Type B pancreatic cell (in vitro differentiated cells): ENCODE measurements at places on chromosomes 2 and 18. TPM values are rescaled to one million over a fixed set of nuclear protein-coding genes. Genes with fewer than 3 reads are reported as not detected.

Gene UGT1A1
- 0.21 and 0.77 TPM in 2 replicates for total RNA-seq

Gene PROC
- 8.9 and 18.7 TPM in 2 replicates for total RNA-seq

Gene CDC42EP3
- 43.7 and 65.4 TPM in 2 replicates for total RNA-seq

Gene TIGD1
- 7.2 and 10.8 TPM in 2 replicates for total RNA-seq

Gene KLHL41
- total RNA-seq = 0.38 and 4.6 TPM in 2 replicates

Gene MXD1
- total RNA-seq = 14.0 and 23.1 TPM in 2 replicates

Gene MC4R
- total RNA-seq = 1.3 TPM in 1 of 2 replicates, not detected in the other

Gene SULT1C4
- total RNA-seq = 3.5 and 27.5 TPM in 2 replicates

Gene ZRANB3
- total RNA-seq = 5.6 and 15.8 TPM in 2 replicates

DNA sequence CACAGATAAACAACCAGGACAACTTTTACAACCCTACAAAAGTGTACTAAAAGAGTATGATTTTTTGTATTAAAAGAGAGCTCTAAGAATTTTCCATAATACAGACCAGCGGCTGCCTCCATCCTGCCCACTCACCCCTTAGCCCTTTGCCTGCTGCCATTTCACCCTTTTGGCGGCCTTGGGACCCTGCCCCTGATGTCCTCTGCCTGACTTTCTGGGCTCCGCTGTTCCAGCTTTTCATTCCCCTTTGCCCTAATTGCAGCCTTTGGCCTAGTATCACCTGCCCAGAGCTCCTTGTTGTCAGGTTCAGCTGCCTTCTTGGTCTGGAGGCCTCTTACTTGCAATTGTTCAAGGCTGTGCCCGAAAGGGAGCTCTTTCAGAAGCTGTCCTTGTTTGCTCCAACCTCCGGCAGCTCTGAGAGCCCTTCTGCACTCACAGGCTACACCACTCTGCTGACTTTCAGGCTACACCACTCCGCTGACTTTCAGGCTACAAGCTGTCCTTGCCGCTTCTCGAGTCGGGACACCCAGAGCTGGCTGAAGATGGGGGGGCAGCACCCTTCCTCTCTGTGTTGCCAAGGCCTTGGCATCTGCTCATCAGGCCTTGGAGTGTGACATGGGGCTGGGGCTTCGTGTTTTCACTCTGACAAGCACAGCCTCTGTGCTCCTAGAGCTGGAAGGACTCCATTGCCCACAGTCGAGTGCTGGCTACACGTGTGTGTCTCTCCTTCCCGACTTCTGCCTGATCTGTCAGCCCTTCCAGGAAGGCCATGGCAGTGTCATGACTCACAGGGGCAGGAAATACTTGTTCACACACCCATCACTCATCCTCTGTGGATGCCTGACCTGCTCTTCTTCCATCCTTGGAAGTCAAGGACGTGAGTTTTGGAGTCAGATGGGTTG is 43.1 kb upstream of the HDAC4 start:
- H3K4me1 ChIP-seq = peaks cover 18% of the 10 kb centered on the region
- no peak overlapping the region for H3K4me3 ChIP-seq
- no peaks in the 10 kb centered on the region for H3K36me3 ChIP-seq
- no peak overlapping the region for H3K27ac ChIP-seq

GRCh38 chr18:76859474-76860339 is 37.4 kb downstream of the ZNF236 start:
- H3K36me3 ChIP-seq = peaks cover 32% of the 10 kb centered on the region
- no peak overlapping the region for H3K27ac ChIP-seq
- peaks cover 6% of the 10 kb centered on the region for H3K4me1 ChIP-seq
- no peak overlapping the region for H3K4me3 ChIP-seq
- DNase-seq = no peak
- H3K27me3 ChIP-seq = no peaks in the 10 kb centered on the region

GRCh38 chr18:61892683-61893308 is at the start of gene RNF152:
Gene RNF152 (minus strand): TSS chr18:61893007. CDS start chr18:61816463, 76,544 bp downstream.
- peak within 1 kb of the TSS; percentile 66 for H3K27ac ChIP-seq
- H3K27me3 ChIP-seq = peaks cover 4% of the 10 kb centered on the region
- DNase-seq = peak; percentile 71

DNA sequence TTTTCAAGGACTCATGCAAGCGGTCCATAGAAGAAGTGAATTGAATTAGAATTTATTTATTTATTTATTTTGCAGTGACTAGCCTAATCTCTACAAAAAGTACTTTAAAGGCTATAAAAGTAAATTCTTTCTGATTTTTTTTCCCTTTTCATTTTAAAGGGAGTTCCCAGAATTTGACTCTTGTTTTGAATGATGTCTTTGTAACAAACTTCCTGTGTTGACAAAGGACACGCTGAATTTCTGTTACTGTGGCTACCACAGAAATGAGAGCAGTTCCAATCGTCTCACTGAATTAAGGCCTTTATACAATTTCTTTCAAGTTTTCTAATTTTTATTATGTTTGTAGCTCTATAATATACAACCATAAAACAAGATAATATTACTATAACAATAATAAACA is 46.3 kb upstream of the LPIN2 start:
- H3K4me3 ChIP-seq = no peak overlapping the region
- DNase-seq = no peak
- H3K27me3 ChIP-seq = no peaks in the 10 kb centered on the region

DNA sequence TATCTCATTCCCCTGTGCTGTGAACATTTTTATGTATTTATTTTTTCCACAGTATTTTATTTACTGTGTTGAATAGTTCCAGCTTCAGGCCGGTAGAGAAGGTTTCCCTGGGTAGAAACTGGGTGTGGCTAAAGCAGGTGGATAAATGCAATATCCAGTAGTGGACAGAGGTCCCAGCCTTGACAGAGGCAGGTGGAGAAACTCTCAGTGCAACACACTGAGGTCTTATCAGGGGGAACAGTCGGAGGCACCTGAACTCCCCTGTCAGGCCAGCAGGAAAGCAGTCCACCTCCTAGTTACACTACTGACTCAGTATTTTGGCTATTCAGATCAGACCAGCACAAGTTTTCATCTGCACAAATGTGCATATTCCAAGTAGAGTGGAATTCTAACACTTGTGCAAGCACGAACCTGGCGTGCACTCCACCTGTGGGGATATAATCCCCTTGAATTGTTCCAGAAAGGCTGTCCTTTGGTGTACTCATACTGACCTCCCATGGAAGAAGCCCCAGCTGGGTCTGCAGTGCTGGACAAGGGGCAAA is 103.3 kb downstream of the GULP1 start:
- H3K36me3 ChIP-seq = peaks cover 34% of the 10 kb centered on the region
- no peak for DNase-seq
- no peak overlapping the region for H3K4me3 ChIP-seq
- no peaks in the 10 kb centered on the region for H3K27me3 ChIP-seq

DNA sequence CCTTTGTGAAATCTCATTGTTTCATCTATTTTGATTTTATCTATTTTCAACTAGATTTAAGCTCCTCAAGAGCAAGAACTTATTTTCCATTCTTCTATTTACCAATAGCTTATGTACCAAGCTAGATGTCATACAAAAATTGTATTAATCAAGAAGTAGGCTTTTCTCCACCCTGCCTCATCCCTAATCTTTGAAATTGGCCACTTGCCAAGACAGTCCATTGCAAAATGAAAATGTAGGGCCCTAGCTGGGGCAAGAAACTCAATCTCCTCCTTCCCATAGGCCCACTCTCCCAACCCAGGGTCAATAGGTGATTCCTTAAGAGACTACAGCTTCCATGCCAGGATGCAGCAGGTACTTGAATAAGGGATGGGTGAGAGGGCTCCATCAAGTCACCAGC is 39.3 kb upstream of the STPG4 start:
- no peaks in the 10 kb centered on the region for H3K36me3 ChIP-seq
- H3K4me3 ChIP-seq = peak overlapping the region; percentile 1
- no peak for DNase-seq
- H3K4me1 ChIP-seq = peaks cover 40% of the 10 kb centered on the region

GRCh38 chr2:18435426-18436037 is 124.9 kb downstream of the RDH14 start:
- peaks cover 32% of the 10 kb centered on the region for H3K27me3 ChIP-seq
- H3K36me3 ChIP-seq = no peaks in the 10 kb centered on the region
- H3K27ac ChIP-seq = no peak overlapping the region

DNA sequence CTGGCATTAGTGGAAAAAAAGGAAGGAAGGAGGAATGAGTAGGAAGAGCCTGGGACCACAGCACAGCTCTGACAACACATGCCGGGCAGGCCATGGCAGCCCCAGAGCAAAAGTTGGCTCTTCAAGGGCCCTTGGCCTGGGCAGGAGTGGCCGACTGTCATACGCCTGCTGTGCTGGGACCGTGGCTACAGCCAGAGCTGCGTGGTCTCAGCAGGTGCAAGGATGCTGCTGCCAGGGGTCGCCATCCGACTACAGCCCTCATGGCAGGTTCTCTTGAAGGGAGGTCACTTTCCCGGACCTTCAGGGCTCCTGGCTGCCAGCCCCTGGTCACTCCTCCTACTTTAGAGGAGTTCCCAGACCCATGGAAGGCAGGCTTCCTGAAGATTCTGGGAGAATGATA is 109.9 kb downstream of the ARL4C start:
- H3K4me3 ChIP-seq = no peak overlapping the region
- H3K27me3 ChIP-seq = no peaks in the 10 kb centered on the region
- no peaks in the 10 kb centered on the region for H3K4me1 ChIP-seq
- H3K36me3 ChIP-seq = no peaks in the 10 kb centered on the region
- DNase-seq = no peak

DNA sequence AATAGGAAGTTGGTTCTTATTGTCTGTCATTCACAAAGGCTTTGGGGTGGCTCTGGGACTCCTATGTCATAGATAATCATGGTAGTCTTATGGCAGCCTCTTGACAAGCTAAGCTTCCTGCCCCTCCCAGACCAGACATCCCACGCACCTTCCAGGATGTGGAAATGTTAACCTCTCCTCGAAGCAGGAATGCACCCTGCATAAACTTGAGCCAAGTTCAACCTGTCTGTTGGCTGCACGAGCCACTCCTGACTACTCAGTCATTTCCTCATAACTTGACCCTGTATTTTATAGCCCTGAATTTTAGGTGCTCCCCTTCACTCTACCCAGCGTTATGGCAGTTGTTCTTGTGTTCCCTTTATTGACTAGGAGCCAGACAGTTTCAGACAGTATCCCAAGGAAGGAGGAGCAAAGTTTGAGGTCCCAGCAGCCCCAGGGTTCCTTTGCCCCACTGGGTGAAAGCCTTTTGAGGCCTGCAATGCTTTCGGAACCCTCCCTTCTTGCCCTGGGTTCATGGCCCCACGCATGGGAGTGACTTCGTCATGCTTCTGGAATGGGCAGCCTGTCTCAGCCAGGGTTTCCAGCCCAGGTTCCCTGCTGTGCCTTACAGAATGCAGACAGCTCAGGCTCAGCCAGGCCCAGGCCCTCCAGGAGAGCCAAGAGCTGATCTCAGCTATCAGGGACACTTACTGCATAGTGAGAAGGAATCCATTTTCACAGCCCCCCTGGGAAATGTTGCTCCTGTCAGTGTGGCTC is 15.6 kb upstream of the INO80C start:
- H3K27ac ChIP-seq = peak overlapping the region; percentile 96
- H3K4me3 ChIP-seq = no peak overlapping the region
- no peaks in the 10 kb centered on the region for H3K27me3 ChIP-seq
- H3K4me1 ChIP-seq = peaks cover 24% of the 10 kb centered on the region

- no peak overlapping the region for H3K27ac ChIP-seq
- H3K4me1 ChIP-seq = peaks cover 29% of the 10 kb centered on the region
- DNase-seq = no peak
- H3K27me3 ChIP-seq = peaks cover 14% of the 10 kb centered on the region
- H3K36me3 ChIP-seq = no peaks in the 10 kb centered on the region
Observed at GRCh38 chr2:105578166-105578565, 166.5 kb upstream of the NCK2 start.

GRCh38 chr2:111219285-111219684 is 98.6 kb downstream of the BCL2L11 start:
- no peaks in the 10 kb centered on the region for H3K27me3 ChIP-seq
- no peak overlapping the region for H3K27ac ChIP-seq
- H3K36me3 ChIP-seq = peaks cover 6% of the 10 kb centered on the region
- DNase-seq = no peak
- peaks cover 7% of the 10 kb centered on the region for H3K4me1 ChIP-seq

GRCh38 chr18:58502628-58503027 is 126.3 kb downstream of the ALPK2 start:
- H3K27me3 ChIP-seq = no peaks in the 10 kb centered on the region
- DNase-seq = no peak
- H3K4me1 ChIP-seq = peaks cover 21% of the 10 kb centered on the region
- H3K27ac ChIP-seq = no peak overlapping the region
- H3K36me3 ChIP-seq = no peaks in the 10 kb centered on the region
- H3K4me3 ChIP-seq = no peak overlapping the region

DNA sequence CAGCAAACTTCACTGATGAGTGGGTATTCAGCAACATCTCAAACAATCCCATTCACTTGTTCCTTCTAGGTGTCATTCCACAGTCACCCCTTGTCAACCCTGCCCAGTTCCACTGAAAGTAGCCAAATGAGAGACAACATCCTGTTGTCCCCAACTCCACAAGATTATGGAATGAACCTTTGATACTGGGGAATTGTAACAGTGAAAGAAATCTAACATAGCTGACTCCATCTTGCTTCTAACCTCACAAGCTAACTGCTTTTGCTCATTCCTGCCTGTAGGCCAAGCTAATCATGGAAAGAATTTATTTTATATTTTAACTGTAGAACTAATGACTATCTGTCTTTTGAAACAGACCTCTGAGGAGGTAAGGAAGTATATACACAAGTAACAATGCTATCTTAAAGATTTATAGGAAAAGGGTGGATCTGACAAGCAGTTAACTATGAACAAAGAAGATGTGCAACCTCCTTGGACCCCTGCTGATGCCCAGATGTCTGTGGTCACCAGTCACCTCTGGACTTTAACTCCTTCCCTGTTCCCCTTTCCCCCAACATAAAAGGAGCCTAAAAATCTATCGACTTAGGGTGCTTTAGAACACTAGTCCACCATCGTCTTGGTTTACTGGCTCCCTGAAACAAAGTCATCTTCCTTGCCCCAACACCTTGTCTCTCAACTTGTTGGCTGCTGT is 6.9 kb upstream of the ANXA4 start:
- no peaks in the 10 kb centered on the region for H3K4me1 ChIP-seq
- no peak overlapping the region for H3K4me3 ChIP-seq
- no peaks in the 10 kb centered on the region for H3K36me3 ChIP-seq
- H3K27me3 ChIP-seq = no peaks in the 10 kb centered on the region
- no peak for DNase-seq
- no peak overlapping the region for H3K27ac ChIP-seq

DNA sequence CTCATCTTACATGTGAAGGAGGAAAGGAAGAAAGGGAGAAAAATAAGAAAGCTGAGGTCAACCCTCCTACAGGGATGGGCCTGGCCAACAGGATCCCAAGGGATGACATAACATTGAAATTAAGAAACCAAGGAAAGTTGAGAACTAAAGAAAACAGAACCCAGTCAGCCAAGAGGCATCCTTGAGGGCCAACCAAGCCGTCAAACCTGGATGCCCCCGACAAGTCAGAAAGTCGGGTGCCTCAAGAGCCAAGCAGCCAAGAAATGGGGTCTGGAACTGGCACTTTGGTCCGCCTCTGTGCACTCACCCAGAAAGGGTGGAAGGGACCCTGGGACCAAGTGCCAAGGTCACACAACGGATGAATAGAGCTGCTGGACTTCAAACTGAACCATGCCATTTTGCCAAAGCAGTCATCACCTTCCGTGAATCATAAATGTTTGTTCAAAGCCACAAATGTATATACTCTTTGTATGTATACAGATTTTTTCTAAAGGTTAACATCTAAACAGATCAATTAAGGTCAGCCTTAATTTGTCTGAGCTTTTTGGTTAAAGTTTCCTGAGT is 27.0 kb upstream of the PTPN4 start:
- H3K27me3 ChIP-seq = no peaks in the 10 kb centered on the region
- peak overlapping the region; percentile 33 for H3K27ac ChIP-seq
- DNase-seq = no peak
- H3K4me3 ChIP-seq = no peak overlapping the region
- no peaks in the 10 kb centered on the region for H3K36me3 ChIP-seq
- H3K4me1 ChIP-seq = peaks cover 37% of the 10 kb centered on the region

GRCh38 chr2:224909885-224910573 is 132.2 kb downstream of the DOCK10 start:
- no peak for DNase-seq
- peak overlapping the region; percentile 3 for H3K4me3 ChIP-seq
- no peaks in the 10 kb centered on the region for H3K27me3 ChIP-seq
- peaks cover 16% of the 10 kb centered on the region for H3K4me1 ChIP-seq
